Psoas muscle (tissue), 8 donors: ENCODE measurements at places on chromosomes 7 and 10.

DNA sequence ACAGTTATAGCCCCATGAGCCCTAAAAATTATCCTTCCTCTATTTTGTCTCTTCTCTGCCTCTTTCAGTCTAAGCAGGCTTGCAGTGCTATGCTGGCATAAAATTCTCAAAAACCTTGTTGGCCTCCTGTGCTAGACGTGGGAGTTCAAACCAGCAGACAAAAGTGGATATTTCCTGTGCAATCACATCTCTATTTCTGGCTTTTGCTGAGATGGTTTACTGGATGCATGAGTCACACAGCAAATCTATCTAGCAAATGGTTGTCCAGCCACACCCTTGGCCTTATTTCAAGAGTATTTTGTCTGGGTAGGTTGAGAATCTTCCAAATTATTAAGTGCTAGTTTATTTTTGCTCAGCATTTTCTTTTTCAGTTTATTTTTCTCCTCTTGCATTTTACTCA is 370.8 kb downstream of the CDC14C start:
- no peak overlapping the region for H3K27ac ChIP-seq
- H3K4me3 ChIP-seq = no peak overlapping the region
- DNase-seq = no peak
- H3K27me3 ChIP-seq = no peaks in the 10 kb centered on the region

- no peaks in the 10 kb centered on the region for H3K36me3 ChIP-seq
- peak; percentile 48 for DNase-seq
- peaks cover 5% of the 10 kb centered on the region for H3K27me3 ChIP-seq
- no peak overlapping the region for H3K27ac ChIP-seq
- H3K4me3 ChIP-seq = peak overlapping the region; percentile 67
Measured at GRCh38 chr10:22335173-22335933, 9.9 kb upstream of the SPAG6 start.

DNA sequence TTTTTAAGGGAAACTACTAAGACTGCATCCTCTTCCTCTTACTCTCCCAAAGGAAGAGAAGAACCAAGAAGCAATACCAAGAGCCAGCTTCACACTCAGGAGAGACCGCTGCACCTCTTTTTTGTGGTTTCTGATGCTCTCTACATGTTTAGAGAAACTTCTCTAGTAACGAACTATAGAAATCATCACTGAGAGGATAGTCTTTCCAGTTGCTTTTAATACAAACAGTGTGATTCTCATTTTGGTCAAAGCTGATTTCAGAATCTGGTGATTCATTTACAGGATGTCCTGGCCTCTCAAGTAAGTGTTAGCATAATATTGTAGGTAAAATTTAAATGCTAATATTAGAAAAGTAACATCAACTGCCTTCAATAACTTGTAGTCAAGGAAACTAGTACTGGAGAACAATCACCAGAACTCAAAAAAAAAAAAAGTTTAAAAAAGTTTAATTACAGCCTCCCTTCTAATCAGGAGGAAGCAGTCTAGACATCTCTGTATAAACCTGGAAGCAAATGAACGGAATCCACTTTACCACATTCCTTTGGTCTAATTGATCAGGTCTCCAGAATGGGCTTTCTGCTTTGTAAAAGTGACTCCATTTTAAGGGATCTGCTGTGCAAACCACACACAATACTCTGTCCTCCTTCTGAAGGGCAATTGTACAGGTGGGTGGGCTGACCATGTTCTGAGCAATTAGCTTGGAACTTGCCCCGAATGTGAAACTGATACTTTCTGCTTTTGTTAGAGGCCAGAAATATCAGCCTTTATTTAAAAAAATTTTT is 3.0 kb downstream of the LAMB1 start:
- no peak overlapping the region for H3K4me3 ChIP-seq
- peaks cover 9% of the 10 kb centered on the region for H3K27me3 ChIP-seq
- H3K36me3 ChIP-seq = no peaks in the 10 kb centered on the region
- peak overlapping the region; percentile 33 for H3K27ac ChIP-seq
- peaks cover 3% of the 10 kb centered on the region for H3K4me1 ChIP-seq
- DNase-seq = no peak

GRCh38 chr7:44175730-44176129 is 13.5 kb downstream of the GCK start:
- DNase-seq = no peak
- H3K4me3 ChIP-seq = no peak overlapping the region
- H3K4me1 ChIP-seq = no peaks in the 10 kb centered on the region
- H3K27ac ChIP-seq = no peak overlapping the region
- no peaks in the 10 kb centered on the region for H3K27me3 ChIP-seq
- H3K36me3 ChIP-seq = no peaks in the 10 kb centered on the region

GRCh38 chr10:7696545-7696944 is 6.6 kb upstream of the ITIH2 start:
- H3K27me3 ChIP-seq = no peaks in the 10 kb centered on the region
- no peaks in the 10 kb centered on the region for H3K4me1 ChIP-seq
- no peak for DNase-seq
- H3K4me3 ChIP-seq = no peak overlapping the region
- no peaks in the 10 kb centered on the region for H3K36me3 ChIP-seq
- no peak overlapping the region for H3K27ac ChIP-seq

- H3K27ac ChIP-seq = no peak overlapping the region
- peaks cover 39% of the 10 kb centered on the region for H3K36me3 ChIP-seq
- no peaks in the 10 kb centered on the region for H3K27me3 ChIP-seq
Measured at GRCh38 chr7:158676906-158677305, 27.7 kb downstream of the NCAPG2 start.

DNA sequence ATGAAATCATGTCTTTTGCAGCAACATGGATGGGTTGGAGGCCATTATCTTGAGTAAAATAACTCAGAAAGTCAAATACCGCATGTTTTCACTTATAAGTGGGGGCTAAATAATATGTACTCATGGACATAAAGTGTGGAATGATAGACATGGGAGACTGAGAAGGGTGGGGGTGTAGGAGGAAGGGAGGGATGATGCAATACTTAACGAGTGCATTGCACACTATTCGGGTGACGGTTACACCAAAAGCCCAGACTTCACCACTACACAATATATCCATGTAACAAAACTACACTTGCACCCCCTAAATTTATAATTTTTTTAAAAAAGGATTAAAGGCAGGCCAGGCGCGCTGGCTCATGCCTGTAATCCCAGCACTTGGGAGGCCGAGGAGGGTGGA is 13.6 kb downstream of the LGI1 start:
- no peak for DNase-seq
- no peaks in the 10 kb centered on the region for H3K4me1 ChIP-seq
- H3K27ac ChIP-seq = no peak overlapping the region
- no peak overlapping the region for H3K4me3 ChIP-seq
- no peaks in the 10 kb centered on the region for H3K36me3 ChIP-seq

- peaks cover 6% of the 10 kb centered on the region for H3K27me3 ChIP-seq
- no peaks in the 10 kb centered on the region for H3K36me3 ChIP-seq
- no peak for DNase-seq
- H3K4me3 ChIP-seq = no peak overlapping the region
- no peaks in the 10 kb centered on the region for H3K4me1 ChIP-seq
- no peak overlapping the region for H3K27ac ChIP-seq
Measured at GRCh38 chr7:26081638-26082037, 70.4 kb upstream of the NFE2L3 start.

- DNase-seq = no peak
- peaks cover 63% of the 10 kb centered on the region for H3K36me3 ChIP-seq
- H3K4me3 ChIP-seq = no peak overlapping the region
- H3K27ac ChIP-seq = peak overlapping the region; percentile 66
- peaks cover 51% of the 10 kb centered on the region for H3K4me1 ChIP-seq
Measured at GRCh38 chr7:116776610-116777289, 85.6 kb upstream of the CAPZA2 start.

DNA sequence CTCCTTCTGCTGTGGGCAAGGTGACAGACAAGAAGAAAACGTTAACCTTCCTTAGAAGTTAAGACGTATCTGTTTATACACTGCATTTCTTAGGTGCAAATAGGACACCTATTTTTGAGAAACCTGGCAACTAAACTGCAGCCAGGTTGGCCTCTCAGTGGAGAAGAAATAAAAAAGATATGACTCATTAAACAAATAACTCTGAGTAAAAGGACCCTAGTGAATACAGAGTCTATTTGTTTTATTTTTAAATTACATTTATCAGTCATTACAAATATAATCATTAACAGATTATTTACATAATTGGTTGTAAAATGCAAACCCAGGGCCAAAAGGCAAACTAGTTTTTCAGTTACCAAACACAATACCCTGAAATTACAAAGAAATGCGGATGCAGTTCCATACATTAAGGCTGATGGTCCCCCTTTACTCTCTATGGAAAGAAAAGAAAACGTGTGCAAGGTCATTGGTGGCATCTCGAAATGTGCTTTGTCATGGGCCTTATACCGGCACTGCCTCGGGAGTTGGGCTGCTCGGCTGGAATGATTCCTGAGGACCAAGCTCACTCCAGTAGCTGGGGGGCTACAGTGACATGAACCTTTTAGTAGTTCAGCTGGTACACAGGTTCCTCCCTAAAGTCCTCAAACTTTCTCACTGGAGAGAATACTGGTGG is 38.4 kb downstream of the ADRB1 start:
- H3K27me3 ChIP-seq = no peaks in the 10 kb centered on the region
- no peak for DNase-seq
- no peak overlapping the region for H3K27ac ChIP-seq
- H3K4me1 ChIP-seq = no peaks in the 10 kb centered on the region

DNA sequence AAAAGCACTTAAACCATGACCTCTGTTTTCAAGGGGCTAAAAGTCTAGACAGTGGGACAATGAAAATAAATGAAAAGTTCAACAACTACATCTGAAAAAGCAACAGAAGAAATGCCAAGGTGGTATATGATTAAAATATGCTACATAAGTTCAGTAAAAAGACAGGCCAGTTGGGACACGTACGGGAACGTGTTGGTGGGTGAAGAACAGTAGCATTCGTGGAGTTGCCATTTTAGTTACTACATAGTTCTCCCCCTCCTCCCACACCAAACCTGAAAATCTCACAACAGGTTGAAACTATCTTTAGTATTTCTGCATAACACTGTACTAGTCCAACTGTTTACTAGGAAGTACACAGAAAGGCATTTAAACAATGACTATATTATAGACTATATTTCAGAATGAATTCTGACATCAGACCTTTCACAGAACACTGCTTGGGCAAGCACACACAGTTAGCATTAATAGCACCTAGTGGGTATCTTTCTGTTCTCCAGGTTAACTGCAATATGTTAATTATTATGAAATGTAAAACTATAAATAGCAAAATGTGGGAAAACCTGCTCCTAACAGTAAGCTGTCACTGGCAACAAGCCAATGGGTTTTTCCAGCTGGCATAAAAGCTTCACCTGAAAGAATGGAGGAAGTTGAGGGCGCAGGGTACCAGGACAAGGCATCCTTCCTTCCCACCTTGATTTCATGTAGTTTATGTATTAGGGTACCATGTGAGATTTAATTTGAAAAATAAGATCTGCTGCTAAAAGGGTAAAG is 135.0 kb downstream of the STRA8 start:
- no peaks in the 10 kb centered on the region for H3K36me3 ChIP-seq
- DNase-seq = no peak
- no peak overlapping the region for H3K4me3 ChIP-seq
- H3K27me3 ChIP-seq = no peaks in the 10 kb centered on the region
- H3K27ac ChIP-seq = no peak overlapping the region

- no peak overlapping the region for H3K4me3 ChIP-seq
- no peaks in the 10 kb centered on the region for H3K27me3 ChIP-seq
- H3K27ac ChIP-seq = no peak overlapping the region
Measured at GRCh38 chr10:132706701-132707100, 79.2 kb downstream of the NKX6-2 start.

DNA sequence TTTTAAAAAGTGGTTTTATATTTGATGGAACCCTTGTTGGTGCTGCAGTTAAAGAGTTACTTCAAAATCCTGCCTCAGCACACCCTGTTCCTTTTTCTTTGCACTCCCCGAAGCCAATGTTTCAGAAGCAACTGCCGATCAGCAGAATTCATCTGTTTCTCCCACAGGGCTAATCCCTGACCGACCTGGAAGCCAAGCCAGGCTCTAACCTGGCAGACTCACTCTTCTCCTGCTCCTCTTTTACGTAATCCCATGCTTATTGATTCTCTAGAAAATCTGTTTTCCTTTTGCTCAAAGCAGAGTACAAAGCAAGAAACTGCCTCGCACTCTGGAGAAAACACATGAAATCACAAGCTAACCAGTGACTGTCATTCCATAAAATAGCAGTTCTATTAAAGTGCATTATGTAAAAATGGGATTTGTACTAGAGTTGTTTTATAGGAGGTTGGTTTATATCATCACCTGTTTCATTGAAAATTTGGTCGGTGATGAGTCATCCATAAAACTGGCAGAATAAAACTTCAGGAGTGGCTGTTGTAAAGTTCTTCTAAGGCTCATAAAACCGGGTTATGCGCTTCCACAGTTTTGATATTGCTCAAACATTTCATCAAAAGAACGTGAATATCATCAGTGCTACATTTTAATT is 99.9 kb downstream of the CNTNAP2 start:
- no peak overlapping the region for H3K27ac ChIP-seq
- no peak for DNase-seq

DNA sequence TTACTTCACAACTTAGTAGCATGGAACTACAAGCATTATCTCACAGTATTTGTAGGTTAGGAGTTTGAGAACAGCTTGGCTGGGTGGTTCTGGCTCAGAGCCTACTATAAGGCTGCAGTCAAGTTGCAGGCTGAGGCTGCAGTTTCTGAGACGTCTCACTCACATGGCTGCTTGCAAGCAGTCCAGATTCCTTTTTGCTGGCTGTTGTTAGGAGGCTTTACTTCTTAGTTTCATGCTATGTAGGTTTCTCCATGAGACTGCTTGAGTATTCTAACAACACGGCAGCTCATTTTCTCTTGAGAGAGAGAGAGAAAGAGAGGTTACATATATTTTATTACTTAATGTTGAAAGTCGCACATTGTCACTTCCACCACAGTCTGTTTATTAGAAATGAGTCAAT is 1073.9 kb downstream of the NXPH1 start:
- H3K36me3 ChIP-seq = no peaks in the 10 kb centered on the region
- H3K27ac ChIP-seq = no peak overlapping the region
- no peak overlapping the region for H3K4me3 ChIP-seq
- no peak for DNase-seq
- H3K4me1 ChIP-seq = no peaks in the 10 kb centered on the region
